ENCODE measurements at places on chromosomes 7 and 10.

- DNase-seq, result no peak
These were observed 119.2 kb downstream of the LRRC4 start for GRCh38 chr7:127911968-127912511.

DNA sequence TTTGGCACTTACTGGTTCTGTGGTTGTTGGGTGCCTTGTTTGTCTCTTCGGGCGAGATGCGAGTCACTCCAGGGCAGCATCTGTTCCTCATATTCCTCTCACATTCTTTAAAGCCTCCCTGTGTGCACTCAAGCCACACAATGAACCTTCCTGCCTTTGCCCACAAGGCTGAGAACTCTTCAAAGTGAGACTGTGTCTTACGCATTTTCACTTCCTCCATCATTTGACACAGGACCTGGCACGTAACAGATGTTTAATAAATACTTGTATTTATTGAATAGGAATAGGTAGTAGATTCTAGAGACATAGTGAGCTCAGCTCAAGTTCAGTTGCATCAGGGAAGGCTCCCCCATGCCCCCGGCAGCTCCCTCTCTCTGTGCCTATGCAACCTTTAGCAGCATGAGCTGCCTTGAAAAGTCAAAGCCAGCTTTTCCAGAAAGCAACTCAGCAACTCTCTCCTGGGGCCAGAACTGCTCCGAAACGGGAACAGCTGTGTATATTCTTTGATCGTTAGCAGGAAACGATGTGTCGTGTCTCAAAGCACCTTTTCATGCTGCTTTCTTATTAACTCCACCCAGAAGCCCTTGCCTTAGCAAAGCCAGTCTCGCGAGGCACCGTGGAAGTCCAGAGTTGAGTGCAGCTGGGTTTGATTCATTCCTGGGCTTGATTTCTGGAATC, 97.5 kb downstream of the PFKFB3 start:
- DNase-seq, result peak; percentile 92

- no peak for DNase-seq
These were observed 118.8 kb downstream of the GRK5 start for GRCh38 chr10:119326167-119326566.

GRCh38 chr10:12726971-12727831, 274.3 kb downstream of the CCDC3 start:
- no peak for DNase-seq

- DNase-seq, result no peak
These were observed 271.5 kb upstream of the FZD8 start for GRCh38 chr10:35913628-35914027.

- no peak for DNase-seq
These were observed 193.0 kb upstream of the SHH start for GRCh38 chr7:156005202-156005691.

DNA sequence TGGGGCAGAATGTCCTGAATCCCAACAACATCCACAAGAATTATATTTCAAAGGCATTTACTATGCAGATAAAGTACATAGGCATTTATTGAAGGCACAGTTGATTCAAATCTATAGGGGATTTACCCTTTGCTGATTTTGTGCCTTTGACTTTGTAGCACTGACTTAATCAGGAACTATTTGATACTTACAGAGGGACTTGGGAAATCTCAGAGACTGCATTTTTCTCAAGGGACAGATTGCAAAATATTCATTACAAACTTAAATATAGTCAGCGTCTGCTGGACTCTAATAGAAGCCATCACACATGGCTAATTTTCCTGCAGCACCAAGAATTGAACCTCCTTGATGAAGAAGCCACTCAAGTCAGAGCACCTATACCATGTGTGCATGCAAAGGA, 44.9 kb downstream of the FAS start:
- peak; percentile 34 for DNase-seq

DNA sequence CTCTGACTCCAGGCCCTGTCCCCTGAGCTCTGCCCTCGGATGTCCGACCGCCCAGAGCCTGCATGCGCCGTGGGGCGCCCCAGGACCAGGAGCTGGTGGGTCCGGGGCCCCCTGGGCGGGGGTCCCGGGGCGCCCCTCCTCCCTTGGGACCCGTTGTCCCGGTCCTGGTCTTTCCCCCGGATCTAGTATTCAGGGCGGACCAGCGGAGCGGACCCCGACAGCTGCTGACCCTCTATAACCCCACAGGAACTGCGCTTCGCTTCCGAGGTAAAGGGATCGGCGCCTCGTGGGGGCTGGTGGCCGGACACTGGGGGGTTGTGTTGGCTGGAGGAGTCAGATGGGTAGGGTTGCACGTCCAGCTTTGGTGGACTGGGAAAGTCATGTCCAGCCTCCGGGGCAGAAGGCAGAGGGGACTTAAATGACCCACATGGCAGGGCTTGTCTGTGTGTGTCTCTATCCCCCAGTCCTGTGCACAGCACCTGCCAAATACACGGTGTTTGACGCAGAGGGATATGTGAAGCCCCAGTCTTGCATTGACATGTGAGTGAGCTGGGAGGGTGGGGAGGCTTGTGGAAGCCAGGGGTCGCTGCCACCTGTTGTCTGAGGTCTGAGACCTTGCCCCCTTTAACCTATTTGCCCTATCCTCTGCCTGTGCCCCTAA, 520 bp downstream of the MOSPD3 start:
- DNase-seq, result no peak

GRCh38 chr10:61140765-61141392, 196.9 kb upstream of the RHOBTB1 start:
- DNase-seq, result peak; percentile 40

- DNase-seq, result no peak
These were observed 111.8 kb downstream of the EGFR start for GRCh38 chr7:55130395-55131141.

GRCh38 chr7:29622335-29623265, 59.0 kb downstream of the PRR15 start:
- no peak for DNase-seq

DNA sequence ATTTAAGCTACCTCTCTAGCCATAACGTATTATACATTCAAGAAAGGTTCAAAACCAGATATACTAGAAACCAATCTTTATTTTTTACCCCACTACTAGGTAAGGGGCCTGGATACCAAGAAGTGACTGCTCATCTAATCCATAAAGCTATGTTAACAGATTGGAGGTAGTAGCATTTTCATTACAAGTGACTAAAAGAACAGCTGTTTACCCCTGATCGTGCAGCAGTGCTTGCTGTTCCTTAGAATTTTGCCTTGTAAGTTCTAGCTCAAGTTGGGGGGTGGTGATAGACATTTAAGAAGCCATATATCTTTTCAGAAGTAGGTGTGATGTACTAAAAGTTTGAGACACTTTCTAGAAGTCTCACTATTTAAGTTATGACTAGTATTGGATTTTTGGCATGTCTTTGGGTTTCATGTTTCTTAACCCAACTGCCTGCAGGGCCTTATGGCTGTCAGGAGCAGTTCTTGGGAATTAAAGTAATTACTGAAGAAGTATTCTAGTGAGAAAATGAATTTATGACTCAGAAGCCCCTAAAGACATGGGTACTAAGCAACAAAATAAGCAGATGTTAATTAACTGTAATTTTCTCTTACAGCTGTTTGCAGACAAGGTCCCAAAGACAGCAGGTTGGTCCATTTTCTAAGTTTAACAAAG, 2.3 kb downstream of the PPIA start:
- no peak for DNase-seq

- DNase-seq, result no peak
These were observed 66.9 kb downstream of the SEMA3C start for GRCh38 chr7:80851896-80852476.

- DNase-seq, result no peak
These were observed 68.1 kb downstream of the CALN1 start for GRCh38 chr7:72343991-72344390.

- peak; percentile 93 for DNase-seq
These were observed 269.6 kb downstream of the ELFN1 start for GRCh38 chr7:1939434-1940401.

GRCh38 chr7:39043531-39043930, 65.8 kb downstream of the POU6F2 start:
- DNase-seq, result no peak

DNA sequence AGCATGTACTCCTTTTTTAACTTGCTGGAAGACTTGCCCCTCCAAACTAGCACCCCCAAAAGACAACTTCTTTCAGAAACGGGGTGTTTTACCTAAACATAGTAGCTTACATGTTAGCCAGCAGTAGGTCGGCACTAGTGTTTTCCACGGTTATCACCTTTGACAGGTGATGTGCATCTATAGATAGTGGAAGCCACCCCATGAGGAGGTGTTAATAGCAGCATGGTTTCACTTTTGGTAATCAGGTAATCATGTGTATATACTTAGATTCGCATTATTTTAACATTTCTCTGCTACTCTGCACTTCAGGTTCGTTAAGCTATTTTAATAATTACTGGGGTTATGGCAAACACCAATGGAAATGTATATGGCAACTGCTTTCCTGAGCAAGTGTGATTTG, 17.6 kb downstream of the SRI start:
- DNase-seq, result no peak

DNA sequence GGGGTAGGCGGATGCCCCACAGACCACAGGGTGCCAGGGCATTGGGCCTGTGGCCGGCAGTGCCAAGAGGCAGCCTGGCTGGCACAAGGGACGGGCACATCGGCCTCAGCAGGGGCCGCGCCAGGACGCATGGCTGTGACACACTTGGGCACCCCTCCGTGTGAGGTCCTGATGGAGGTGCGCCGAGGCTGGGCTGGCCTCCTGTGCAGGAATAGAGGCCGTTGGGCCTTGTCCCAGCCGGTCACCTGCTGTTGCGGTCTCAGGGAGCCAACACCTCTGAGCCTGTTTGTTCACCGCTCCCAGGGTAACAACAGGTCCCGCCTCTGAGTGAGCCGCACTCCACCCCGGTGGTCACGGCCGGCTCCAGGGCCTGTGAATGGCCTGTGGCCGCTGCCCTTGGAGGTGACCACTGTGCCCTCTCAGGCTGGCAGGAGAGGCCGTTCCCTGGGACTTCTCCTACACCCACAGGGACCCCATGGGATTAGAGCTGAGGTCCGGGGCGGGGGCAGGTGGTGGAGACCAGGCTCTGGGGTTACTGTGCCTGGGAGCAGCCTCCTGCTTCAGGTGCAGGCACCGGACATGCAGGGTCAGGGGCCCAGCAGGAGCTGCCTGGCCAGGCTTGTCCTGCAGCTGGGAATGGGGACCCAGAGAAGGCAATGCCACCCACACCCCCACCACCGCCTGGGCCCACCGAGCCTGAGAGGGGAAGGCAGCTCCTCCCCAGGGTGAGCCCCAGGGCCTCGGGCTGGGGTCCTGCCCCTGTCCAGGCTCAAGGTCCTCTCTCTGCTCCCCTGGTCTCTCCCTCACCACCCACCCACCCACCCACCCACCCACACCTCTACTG, 12.0 kb downstream of the PWWP2B start:
- DNase-seq, result no peak

DNA sequence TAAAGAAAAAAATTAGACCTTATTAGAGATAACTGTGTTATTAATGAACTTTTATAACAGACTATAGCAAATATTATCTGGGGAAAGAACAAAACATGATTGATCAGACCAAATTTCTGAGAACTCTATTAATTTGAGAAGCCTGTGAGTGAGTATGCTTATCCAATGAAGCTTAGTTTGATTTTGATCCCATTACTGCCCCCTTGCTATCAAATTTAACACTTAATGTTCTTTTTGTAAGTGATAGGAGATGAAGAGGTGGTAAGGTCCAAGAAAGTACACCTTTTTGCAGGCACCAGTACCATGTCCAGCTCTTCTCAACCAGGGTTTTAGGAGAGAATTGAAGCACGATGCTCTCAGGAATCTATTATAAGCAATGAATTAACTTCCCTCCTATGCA, 49.9 kb downstream of the ZNF365 start:
- no peak for DNase-seq

DNA sequence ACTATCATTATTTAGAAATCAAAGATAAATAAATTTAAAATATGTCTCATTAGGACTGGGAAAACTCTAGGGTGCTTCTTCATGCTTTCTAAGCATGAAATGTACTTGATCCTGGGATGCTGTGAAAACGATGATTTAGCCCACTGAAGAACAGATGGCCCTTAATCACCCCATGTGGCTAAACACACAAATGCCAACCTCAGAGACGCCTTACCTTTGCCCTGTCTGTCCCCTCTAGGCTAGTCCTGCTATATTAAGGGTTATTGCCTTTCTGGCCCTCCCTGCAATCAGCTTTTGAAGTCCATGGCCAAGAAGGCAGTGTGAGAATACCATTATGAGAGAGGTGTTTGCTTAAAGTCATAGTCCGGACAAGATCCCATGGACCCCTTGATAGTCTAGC, 217.2 kb downstream of the TWIST1 start:
- DNase-seq, result no peak

DNA sequence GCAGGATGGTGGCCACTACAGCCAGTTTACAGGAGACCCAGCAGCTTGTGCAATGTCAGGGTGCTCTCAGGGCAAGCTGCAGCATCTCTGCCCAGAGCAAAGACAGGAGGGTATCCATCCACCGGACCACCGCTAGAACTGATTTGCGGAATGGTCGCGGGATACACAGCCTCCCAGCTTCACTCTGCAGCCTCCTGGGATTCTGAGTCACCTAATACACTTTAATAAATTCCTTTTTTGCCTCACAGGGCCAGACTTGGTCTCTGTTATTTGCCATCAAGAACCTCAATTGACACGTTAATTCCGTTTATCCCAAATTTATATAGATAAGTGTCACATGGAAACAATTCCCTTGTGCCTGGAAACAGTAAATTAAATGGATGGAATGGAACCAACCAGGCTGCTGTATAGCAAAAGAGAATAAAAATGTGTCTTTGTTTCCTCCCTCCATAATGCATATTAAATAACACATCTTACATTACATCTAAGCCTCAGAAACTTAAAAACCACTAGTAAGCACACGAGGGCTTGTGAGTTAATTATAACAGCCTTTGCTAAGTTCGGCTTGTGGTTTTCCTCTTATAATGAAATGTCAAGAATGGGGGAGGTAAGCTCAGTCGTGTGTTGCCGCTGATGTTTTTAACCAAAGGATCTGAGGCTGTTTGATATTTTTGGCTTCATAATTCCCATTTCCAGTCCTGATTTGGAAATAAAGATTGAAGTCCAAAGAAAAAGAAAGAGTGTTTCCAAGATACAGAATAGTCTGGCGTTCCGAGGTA, 52.1 kb downstream of the ADRB1 start:
- DNase-seq, result no peak

GRCh38 chr7:135855846-135856245, 107.2 kb upstream of the FAM180A start:
- no peak for DNase-seq

- peak; percentile 80 for DNase-seq
These were observed at the start of gene MLXIPL for GRCh38 chr7:73623798-73624668. TSS of gene MLXIPL (minus strand) at chr7:73624522. CDS start at chr7:73624492, 30 bp downstream.

GRCh38 chr10:53162856-53163255, 390.3 kb upstream of the MBL2 start:
- DNase-seq, result no peak

GRCh38 chr7:30912986-30913811, 1.5 kb downstream of the AQP1 start:
- no peak for DNase-seq

Measured in suppressor macrophage (primary cell).